ENCODE measurements at places on chromosomes 3 and 15.

DNA sequence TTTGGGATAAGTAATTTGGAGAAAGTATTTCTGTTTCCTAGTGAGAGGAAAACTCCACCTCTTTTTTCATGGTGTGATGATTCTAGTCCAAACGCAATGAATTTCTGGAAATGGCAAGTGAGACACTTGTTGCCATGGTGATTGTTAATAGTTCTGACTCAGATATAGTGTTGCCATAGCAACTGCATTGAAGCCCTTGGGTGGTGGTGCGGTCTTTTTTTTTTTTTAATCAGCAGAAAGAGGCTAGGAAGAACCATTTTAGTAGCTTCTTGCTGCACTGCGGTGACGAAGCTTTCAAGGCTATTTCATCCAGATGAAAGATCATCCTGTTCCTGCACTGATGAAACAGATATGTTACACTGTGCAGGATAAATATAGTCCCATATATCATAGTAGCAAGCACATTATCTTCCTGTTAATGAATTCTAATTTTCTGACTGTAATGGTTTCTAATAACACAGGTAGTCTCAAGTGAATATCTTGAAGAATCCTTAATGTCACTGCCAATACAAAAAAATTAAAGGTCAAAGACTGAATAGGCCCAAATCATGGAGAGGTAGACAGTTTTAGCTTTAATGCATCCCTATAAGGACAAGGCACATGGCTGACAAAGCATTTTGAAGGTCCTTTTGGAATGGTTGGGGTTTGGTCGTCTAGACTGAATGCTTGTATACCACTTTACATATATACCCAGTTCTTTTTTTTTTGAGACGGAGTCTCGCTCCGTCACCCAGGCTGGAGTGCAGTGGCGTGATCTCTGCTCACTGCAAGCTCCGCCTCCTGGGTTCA is 125.1 kb upstream of the ZBTB20 start:
- no peak for DNase-seq

DNA sequence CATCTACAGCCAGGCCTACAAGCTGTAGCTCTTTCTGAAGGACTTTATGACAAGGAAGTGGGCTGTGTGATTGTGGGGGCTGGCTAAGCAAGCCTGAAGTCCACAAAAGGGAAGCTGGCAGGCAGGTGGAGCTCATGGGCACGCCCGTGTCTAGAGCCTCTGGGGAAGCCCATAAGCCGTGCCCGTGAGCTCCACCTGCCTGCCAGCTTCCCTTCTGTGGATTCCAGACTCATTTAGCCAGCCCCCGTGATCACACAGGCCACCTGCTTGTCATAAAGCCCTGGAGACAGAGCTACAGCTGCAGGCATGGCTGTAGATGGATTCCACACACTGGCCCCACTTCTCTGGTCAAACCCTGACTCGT is 15.2 kb downstream of the EFCC1 start:
- no peak for DNase-seq

GRCh38 chr3:142225885-142226215 is 465 bp upstream of the GK5 start:
- DNase-seq, result no peak

DNA sequence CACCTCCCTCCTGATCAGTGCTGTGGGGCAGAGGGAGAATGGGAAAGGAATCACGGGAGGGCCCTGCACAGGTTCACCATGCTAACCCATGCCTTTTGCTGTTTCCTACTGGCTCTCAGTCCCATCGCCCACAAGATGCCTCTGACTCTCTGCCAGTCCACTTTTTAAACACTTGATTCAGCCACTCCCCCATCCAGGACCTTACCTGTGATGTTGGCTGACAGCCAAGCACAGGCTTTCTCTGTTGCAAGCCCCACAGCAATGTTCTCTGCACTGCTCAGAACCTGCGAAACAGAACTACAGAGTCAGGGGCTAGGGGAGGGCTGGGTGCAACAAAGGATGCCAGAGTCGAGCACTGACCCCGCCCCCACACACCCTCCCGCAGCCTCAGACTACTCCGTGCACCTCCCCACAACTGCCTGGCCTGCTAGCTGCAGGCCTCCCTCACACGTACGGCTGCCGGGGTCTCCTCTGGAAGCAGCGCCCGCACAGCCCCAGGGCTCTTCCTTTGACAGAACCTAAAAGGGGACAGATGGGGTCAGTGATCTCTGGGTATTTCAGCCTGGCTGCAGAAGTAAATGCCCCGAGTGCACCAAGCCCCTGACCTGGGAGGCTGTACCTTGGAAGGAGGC is 9.1 kb downstream of the CDAN1 start:
- DNase-seq, result no peak

- DNase-seq, result no peak
Measured at GRCh38 chr15:85389772-85390171, 9.4 kb downstream of the AKAP13 start.

DNA sequence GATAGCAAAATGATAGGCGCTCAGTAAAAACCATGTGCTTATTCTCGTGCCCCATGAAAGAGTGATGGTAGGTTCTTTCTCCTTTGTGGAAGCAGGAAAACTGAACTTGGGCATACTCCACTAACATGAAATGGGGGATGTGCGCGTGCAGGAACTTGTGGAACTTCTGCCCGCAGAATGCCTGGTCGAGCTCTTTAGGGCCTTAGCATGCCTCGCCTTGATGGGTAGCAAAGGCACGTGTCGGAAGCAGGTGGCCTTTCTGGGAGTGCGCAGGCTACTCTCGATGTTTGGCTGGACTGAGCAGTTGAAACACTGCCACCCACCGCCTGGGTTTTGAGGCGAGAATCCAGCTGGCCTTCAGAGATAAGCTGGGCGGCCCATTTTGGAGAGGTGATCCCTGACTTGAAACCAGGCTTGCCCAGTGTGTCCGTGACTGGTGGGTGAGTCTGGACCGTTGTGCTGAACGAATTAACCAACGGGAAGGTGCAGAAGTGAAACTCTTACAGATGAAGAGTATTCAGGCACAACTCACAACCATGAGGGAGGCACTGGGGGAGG is 842 bp downstream of the PCCB start:
- no peak for DNase-seq

- DNase-seq, result no peak
Measured at GRCh38 chr15:37016231-37016630, 84.1 kb downstream of the MEIS2 start.

GRCh38 chr3:195559723-195560409 is 16.7 kb upstream of the PPP1R2 start:
- no peak for DNase-seq

- DNase-seq, result no peak
Measured at GRCh38 chr15:59686389-59686788, 2.7 kb downstream of the BNIP2 start.

GRCh38 chr3:135412475-135412874 is 553.1 kb upstream of the PPP2R3A start:
- DNase-seq, result no peak

GRCh38 chr15:31270767-31271166 is 55.9 kb upstream of the KLF13 start:
- no peak for DNase-seq

GRCh38 chr3:122255757-122256439 is 69.2 kb upstream of the CSTA start:
- DNase-seq, result no peak

DNA sequence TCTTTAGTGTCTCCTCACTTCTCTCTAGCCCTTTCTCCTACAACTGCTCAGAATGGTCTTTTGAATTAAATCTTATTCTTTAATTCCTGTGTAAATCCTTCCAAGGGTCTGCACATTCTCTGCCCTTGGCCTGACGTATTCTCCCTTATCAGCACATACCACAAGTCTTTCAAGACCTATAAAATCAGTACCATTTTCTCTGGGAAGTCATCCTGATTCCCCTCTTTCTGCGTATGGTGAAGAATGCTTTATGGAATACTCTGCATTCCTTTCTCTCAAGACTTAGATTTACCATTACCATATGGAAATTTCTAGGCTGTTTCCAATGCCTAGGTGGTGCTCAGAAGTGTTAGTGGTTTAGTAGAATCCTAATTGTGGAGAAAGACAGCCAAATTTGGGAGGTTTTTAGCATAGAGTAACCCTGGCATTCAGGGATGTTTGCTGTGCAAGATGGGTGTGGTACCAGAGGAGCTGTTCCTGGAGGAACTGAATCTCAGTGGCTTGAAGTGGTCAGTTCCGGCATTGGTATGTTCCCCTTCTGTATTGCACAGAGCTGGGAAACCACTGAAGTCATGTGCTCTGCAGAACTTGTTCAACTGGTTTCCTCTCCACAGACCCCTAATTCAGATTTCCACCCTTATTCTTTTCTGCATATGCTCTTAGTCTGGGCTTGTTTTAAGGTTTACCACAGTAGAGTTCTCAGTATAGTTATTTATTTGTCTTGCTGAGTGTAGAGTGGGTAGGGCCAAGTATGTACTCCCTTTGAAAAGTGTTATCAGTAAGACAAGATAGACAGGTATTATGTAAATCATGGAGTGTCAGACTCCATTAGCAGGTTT is 24.5 kb downstream of the IQGAP1 start:
- DNase-seq, result no peak

DNA sequence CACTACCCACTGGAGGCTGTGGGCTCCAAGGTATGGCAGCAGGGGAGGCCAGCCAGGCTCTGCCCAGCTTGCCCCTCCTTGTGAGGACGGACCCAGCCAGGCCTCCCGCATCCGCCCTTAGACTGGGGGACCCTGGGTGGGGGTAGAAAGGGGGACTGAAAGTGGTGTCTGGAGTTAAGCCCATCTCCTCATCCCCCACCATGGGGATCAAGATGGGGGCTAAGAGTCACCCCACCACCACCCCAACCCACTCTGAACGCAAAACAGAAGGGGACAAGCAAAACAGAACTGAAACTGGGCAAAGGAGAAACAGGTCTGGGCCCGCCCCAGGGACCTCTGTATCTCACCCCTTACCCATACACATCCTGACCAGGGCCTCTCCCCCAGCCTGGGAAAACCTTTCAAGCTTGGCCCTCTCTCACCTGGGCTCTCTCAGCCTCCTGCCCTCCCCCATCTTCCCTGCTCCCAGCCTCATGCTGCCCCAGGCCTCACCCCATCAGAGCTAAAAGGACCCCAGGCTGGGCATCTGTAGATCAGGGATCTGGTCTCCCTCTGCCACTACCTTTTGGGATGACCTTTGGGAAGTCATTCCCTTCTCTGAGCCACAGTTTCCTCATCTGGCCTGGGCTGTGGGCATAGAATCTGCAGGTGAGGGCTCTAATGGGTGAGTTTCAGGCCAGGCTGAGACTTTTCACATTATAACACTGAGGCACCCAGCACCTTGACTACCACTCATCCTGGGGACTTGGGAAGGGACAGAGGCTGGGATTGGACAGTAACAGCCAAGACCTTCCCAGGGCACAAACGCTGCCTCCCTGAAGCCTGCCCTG is 30.0 kb upstream of the CYP11A1 start:
- no peak for DNase-seq
